Left kidney (tissue), 8 donors: ENCODE measurements at places on chromosomes 16 and 17. TPM values are rescaled to one million over a fixed set of nuclear protein-coding genes. Genes with fewer than 3 reads are reported as not detected.

DNA sequence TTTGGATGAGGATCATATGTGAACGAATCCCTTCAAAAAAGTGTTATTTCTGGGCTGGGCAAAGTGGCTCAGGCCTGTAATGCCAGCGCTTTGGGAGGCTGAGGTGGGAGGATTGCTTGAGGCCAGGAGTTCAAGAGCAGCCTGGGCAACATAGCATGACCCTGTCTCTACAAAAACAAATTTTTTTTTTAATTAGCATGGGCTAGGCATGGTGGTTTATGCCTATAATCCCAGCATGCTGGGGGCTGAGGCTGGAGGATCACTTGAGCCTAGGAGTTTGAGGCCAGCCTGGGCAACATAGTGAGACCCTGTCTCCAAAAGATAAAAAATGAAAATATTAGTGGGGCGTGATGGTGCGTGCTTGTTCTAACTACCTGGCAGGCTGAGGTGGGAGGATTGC lies 4.6 kb downstream of the TAOK1 start:
- no peak for DNase-seq

DNA sequence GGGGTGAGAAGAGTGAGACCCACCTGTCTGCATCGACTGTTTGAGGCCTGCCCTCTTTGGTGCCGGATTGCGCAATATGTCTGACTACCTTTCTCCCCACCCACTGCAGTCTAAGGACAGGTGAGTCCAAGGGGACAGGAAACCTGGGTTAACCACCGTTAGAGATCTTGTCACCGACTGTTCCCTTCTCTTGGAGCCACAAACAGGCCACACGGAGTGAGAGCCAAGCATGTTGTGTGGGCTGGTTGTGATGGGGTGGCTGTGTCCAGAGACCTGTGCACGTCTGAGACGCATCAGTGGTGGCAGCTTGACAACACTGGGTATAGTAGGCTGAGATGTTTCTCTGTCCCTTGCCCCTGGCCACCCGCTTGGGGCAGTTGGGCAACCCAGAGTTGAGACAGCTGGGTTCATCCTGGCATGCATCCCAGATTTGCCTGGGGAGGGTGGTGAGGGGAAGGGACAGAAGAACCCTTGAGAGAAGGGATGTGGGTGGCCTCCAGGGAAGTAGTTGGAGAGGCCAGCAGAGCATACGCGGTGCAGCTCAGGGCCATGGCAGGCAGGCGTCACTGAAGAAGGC lies 21.4 kb downstream of the MPRIP start:
- DNase-seq: no peak

DNA sequence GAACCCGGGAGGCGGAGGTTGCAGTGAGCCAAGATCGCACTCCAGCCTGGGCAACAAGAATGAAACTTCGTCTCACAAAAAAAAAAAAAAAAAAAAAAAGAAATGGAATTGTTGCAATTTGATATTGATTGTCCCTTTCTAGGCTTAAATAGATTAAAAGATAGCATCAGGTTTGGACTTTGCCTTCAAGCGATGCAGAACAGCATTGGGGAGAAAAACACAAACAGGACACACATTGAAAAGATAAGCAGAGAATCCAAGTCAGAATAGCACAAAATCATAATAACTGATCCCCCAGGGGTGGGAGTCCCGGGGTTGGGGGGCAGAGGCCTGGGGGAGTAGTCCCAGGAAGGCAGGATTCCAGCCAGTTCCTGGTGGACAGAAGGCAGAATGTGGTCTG lies 3.9 kb upstream of the CREBBP start:
- no peak for DNase-seq

DNA sequence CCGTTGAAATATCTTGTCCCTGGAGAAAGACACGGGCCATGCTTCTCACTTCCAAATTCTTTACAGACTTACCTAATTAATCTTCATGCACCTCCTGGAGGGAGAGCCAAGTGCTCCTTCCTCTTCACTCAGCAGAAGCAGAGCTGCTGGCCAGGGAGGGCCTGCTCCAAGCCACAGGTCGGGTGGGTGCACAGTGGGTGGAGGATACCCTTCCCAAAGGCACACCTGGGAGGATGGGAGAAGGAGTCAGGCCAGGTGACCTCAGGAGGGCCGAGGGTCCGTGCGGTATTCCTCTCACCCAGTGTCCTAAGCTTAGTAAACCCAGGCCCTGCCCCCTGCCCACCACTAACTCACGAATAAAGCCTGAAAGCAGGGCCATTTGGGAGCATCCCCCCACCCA lies 171.3 kb upstream of the RPL38 start:
- DNase-seq: no peak

DNA sequence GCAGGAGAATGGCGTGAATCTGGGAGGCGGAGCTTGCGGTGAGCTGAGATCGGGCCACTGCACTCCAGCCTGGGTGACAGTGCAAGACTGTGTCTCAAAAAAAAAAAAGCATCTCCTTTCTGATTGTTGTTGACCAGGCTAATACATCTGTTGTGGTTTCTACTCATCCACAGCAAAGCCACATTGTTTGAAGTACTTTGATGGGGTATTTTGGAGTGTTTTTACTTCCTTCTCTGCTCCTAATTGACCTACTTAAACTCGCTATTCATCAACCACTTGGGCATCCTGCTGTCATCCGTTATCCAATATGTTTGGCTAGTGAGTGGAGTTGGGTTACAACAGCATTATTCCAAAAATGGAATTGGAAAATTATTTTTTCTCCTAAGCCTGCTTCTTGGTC lies 3.5 kb upstream of the CDC27 start:
- no peak for DNase-seq

DNA sequence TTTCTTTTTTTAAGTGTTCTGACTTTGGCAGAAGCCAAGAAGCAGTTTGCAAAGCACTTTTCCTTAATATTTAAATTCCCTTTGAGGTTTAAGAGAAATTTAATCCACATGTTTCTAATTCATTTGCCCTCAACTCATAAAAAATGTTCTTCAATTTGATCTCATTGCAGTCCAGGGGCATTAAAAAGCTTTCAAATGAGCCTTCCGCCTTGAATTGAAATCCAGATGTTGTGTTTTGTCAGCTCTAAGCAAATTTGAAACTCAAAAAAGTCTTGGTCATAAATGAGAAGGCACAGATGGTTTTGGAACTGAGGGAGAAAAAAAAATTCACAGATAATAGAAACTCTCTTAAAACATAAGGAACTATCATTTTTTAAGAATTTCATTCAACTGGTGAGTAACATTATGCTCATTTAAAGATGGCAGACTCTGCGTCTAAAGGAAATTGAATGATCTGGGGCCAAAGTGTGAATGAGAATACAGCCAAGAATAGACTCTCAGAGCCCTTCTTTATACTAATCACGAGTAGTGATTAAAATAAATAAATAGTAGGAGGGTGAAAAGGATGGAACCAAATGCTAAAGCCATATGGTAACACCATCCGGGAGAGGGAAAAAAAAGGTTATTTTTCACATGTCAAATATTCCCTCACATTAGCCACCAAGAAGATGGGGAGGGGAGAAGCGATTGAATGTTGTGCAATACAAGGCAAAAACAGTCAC lies 1304.7 kb downstream of the CDH8 start:
- no peak for DNase-seq

GRCh38 chr16:77762262-77762661 lies 26.1 kb upstream of the VAT1L start:
- no peak for DNase-seq

GRCh38 chr17:2176499-2177169 lies 121.7 kb downstream of the HIC1 start:
- DNase-seq: peak; percentile 76

- DNase-seq: no peak
These were observed 21.0 kb downstream of the SNN start for GRCh38 chr16:11689031-11689840.

- no peak for DNase-seq
These were observed 507 bp downstream of the CIITA start for GRCh38 chr16:10877472-10877946.

DNA sequence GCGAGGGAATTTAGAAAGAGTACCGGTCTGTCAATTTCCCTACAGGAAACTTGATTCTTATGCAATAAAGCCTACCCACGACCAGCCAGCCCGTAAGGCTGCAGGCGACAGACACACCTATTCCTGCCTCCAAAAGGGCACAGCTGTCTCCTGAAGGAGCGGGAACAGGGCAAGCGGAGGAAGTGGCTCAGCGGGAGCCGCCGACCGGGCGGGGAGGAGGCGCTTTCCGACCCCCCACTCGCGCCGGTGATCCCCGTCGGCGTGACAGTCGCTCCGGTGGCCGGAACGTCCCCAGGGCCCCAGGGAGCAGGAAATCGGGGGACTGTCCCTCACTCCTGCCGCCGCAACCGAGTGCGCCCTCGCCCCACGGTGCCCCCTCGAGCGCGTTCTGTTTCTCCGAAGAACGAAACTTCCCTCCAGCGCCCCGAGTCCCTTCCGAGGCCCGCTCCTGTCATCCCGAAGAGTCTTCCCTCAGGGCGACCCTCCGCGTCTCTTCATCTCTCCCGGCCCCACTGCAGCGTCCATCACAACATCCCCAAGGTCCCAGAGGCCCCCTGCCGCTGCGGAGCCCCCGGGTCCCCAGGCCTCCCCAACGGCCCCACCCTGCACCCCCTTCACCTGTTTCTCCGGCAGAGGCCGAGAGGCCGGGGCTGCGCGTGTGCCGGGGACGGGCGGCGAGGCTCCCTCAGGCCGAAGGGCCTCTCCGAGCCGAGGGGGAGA lies 421 bp downstream of the STAT3 start:
- peak; percentile 29 for DNase-seq

DNA sequence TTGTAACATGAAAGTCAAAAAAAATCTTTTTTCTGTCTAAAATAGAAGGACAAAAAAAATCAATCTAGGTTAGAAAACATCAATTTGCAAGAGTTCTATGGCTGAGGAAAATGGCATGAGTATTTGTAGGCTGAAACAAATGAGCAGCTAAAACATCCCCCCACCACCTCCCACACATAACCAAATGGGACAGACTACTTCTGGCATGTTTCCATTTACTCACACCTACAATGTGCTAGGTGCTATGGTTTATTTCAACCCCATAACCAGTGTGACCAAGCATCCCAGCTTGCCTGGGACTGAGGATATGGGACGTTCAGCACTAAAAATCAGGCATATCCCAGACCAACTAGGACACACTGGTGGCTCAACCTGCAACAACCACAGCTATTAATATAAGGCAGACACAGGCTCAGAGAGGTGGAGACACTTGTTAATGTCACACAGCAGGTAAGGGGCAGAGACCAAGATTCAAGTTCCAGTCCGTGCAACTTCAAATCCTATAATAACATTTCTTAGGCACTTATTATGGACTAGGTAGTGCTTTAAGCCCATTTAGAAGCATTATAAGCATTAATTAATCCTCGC lies 96.0 kb downstream of the XYLT1 start:
- no peak for DNase-seq

DNA sequence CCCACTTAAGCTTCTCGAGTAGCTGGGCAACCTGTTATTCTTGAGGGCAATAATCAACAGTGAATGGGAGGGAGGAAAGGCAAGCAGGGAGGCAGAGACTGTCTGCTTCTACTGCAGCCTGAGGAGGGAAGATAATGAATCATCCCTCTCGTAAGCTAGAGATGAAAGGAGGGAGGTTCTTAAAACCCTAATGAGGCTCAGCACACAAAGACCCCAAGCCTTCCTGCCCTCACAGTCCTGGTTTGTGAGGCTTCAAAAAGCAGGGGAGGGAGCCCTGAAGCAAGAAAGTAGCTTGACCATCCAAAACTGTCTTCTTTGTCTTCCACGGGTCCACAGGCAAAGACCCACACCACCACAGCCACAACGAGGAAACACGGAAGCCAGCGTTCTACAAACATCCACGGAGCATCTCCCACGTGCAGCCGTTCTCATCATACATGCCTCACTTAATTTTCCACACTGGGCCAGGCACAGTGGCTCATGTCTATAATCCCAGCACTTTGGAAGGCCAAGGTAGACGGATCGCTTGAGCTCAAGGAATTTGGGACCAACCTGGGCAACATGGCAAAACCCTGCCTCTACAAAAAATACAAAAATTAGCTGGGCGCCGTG lies 1.8 kb downstream of the PIK3R5 start:
- DNase-seq: no peak

Gene KRT36
- not detected for polyA plus RNA-seq

Gene SMG1
- 86.3 TPM for polyA plus RNA-seq

Gene TNFRSF17
- polyA plus RNA-seq: 0.18 TPM
